Activated naive CD8-positive, alpha-beta T cell treated with anti-CD3 and anti-CD28 coated beads for 36 hours (primary cell): ENCODE measurements at places on chromosomes 2 and 18.

DNA sequence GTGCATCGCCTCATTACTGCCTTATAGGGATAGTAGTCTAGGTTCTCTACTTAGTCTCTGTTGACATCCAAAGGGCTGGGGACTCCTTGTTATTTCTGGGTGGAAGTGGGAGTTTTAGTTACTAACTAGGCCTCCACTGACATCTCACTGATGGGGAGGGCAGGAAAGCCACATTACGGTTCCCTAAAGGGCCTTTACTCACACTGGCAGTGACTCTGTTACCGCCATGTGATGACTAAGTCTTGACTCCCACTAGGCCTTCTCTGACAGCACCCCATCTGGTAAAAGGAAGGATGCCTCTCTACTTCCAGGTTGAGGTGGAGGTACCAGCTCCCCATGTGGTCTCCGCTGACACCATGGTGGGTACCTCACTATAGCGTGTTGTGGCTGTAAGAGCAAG lies 14.0 kb upstream of the BCL2L11 start:
- no peak for DNase-seq

DNA sequence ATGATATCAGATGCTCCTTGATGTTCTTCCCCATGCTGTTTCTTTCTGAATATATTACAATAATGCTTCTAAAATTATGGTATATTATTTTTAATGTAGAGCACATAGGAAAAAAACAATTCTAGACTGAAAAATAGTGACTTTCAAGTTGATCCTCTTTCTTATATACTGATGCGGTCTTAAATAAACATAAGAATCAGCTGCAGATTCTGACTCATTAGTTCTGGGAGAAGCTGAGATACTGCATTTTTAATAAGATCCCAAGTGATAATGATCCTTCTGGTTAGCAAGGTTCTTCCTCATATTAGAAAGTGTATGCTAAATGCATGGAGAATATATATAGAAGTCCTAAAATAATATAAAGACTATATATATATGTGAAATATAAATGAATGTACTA lies 124.9 kb downstream of the XIRP2 start:
- DNase-seq = no peak

DNA sequence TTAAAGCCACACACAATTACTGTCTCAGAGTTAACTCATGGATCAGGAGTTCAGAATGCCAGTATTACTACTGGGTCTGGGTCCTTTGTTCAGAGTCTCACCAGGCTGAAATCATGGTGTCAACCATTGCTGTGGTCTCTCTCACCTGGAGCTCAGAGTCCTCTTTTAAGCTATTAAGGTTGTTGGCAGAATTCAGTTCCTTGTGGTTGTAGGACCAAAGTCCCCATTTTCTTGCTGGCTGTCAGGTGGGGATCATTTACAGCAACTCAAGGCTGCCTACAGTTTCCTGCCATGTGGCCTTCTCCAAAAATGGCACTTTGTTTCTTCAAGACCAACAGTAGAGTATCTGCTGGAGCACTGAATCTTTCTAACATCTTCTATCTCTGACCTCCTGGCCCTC lies 113.5 kb downstream of the EXOC6B start:
- no peak for DNase-seq

DNA sequence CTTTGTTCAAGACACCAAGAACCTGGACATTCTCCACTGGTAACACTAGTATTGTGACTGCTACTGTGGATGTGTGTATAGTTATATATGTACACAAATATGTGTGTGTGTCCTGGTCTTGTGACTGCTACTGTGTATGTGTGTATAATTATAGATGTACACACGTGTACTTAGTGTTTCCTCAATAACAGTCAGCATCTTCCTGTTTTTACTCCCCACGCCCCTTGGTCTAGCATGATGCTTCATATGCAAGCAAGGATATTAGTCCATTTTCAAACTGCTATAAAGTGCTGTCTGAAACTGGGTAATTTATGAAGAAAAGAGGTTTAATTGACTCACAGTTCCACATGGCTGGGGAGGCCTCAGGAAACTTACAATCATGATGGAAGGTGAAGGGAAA lies 802.7 kb downstream of the RNF144A start:
- no peak for DNase-seq

- DNase-seq = no peak
Observed at GRCh38 chr18:22337306-22337705, 80.4 kb downstream of the CTAGE1 start.

- DNase-seq = no peak
Observed at GRCh38 chr18:29853126-29853525, 1189.4 kb downstream of the DSC3 start.

DNA sequence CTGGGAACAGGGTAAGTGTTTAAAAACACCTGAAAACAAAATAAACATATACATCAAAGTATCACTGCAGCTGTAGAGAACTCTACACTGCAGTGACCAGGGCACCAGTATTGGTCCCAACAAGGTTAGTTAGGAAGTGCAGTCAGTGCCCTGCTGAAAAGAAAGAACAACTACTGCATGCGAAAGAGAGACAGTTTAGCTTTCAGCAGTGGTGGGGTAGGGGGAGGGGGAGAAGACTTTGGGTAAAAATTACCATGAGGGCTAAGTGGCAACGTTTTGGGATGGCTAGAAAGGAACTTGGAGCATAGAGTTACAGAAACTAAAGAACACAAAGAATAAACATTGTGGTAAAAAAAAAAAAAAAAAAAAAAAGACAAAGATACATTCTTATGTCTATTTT lies 112.1 kb downstream of the UPP2 start:
- DNase-seq = no peak
